DMS153 (cell line): ENCODE measurements at places on chromosomes 3 and 15.
A peak's percentile ranks its signal among the peaks of the same experiment; 100 is the strongest.

DNA sequence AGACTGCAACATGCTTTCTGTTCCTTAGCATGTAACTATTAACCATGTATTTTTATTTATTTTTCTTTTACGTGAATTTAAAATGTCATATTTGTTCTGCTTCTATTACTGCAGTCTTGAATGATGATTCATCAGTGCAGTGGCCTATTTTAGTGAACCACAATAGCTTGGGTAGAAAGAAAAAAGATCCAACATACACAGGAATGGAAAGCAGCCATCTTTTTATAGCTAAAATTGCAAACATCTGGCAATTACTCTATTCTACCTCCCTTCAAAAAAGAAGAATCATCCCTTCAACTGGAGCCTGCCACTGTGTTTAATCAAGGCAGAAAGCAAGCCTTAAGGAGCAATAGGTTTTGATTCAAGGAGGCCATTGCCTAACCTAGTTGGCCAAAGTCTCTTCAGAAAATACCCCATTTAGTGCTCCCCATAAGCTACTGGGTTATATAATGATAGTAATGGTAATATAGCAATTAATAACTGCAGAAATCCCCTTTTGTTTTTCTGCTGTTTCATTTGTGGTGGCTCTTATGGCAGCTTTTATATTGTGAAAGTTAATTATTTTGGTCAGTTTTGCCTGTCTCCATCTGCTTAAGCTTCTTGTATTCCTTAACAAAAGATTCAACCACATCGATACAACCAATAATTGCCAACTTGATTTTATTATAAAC, 267.3 kb downstream of the LPP start:
- DNase-seq = no peak

DNA sequence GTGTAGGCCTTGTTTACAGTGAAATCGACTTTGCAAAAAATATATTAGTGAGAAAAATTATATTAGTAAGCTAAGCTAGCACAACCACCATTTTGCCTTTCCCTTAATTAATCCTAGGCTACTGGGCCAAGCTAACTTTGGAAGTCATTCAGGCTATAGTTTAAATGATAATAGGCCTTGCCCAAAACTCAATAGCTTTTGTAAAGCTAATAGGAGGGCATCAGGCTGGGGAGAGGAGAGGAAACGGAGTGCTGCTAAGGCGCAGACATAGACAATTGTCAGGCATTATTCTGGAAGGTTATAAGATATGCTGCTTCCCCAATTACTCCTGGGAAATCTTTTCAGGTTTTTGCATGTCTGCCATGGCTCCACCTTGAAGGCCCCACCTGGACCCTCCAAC, 1286.0 kb downstream of the NSUN3 start:
- DNase-seq = no peak

GRCh38 chr3:42823351-42823750, 14.1 kb downstream of the ACKR2 start:
- peak; percentile 31 for DNase-seq

DNA sequence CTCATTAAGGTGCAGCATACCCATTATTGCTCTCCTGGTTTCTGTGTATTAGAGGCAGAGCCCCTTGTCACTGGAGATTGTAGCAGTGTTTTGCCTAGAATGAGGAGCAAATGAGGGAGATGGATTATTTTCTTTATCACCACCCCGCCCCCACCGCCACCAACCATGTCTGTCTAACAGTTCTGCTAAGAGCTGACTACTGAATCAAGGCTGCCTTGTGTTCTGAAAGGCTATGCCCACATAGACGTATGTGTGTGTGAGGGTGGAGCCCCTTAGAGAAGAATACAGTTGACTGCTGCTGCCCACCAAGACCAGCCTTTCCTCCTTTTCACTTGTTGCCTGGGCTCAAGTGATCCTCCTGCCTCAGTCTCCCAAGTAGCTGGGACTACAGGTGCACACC, 47.4 kb downstream of the RAD54L2 start:
- no peak for DNase-seq

DNA sequence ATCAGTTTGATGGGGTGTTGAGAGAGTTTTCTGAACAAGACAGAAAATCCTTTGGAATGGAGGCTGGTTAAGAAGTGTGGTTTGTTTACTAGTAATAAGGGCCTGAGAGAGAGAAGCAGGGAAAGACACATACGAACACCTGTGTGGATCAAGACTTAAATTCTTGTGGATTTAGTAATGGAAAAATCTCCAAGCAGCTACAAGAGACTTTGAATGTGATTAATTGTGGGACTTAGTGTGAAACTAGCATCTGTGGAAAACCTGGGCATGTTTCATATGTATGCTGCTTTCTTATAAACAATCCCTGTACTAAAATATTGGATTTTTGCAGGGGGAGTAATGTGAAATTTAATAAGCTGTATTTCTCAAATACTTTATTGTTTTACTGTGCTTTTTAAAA, 399.1 kb downstream of the SI start:
- no peak for DNase-seq

- no peak for DNase-seq
Observed at GRCh38 chr3:177385831-177386301, 188.6 kb upstream of the TBL1XR1 start.

- DNase-seq = no peak
Observed at GRCh38 chr3:108518895-108519294, 8.5 kb upstream of the MYH15 start.

DNA sequence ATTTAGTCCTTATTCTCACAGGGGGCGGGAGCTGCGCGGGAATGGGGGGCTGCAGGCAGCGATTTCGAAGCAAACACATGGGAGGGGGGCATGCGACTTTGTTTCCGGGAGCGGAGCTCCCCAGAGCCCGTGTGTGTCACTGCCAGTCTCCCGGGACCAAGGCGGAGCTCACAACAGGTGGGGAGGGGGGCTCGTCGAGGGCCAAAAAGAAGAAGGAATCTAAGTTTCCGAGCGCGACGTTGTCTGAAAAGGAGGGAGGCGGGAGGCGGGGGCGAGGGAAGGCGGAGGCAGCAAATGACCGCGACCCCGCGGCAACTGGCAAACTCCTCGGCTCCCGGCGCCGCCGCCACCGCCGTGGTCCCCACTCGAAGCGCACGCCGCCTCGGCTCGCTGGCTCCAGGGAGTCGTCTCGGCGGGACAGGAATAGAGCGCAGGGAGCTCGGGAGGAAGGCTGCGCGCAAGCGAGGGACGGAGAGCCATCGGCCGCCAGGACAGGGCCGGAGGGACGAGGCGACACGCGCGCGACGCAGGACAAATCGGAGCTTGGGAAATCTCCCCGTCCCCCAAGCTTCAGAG, 1.4 kb downstream of the FOXP1 start:
- no peak for DNase-seq
